ENCODE measurements at places on chromosomes 11 and 22. TPM values are rescaled to one million over a fixed set of nuclear protein-coding genes. Genes with fewer than 3 reads are reported as not detected.
A peak's percentile ranks its signal among the peaks of the same experiment; 100 is the strongest.

The GPR83 gene
- polyA plus RNA-seq: 0.65 TPM

The ISX gene
- polyA plus RNA-seq: 0.05 TPM

The SIK2 gene
- 15.6 TPM for polyA plus RNA-seq

The TEX12 gene
- not detected for polyA plus RNA-seq

DNA sequence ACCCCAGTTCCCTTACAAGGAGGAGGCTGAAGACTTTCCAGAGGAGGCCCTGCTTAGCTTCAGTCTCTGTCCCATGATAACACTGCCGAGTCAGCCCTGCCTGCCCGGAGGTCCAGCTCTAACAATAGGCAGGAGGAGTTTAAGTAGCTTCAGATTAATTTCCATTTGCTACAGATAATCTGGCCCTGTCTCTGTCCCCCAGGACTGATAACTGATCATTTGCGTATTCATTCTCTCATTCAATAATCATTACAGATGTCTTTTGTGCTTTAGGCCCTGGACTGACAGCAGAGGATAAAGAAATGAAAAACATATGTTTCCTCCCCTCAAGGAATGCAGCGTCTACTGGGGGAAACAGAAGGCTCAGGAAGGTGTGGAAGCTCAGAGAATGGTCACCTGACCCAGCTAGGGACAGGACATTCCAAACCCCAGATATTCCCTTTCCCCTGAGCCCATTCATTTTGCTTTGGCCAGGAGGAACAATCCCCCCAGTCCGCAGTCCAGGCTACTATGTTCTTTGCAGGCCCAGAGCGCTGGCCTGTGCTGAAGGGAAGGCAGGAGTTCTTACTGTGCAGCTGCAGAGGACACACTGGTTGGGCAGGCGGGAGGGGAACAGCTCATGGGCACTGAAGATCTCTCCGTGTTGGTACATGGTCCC, 20.8 kb downstream of the CHRDL2 start:
- DNase-seq: no peak

DNA sequence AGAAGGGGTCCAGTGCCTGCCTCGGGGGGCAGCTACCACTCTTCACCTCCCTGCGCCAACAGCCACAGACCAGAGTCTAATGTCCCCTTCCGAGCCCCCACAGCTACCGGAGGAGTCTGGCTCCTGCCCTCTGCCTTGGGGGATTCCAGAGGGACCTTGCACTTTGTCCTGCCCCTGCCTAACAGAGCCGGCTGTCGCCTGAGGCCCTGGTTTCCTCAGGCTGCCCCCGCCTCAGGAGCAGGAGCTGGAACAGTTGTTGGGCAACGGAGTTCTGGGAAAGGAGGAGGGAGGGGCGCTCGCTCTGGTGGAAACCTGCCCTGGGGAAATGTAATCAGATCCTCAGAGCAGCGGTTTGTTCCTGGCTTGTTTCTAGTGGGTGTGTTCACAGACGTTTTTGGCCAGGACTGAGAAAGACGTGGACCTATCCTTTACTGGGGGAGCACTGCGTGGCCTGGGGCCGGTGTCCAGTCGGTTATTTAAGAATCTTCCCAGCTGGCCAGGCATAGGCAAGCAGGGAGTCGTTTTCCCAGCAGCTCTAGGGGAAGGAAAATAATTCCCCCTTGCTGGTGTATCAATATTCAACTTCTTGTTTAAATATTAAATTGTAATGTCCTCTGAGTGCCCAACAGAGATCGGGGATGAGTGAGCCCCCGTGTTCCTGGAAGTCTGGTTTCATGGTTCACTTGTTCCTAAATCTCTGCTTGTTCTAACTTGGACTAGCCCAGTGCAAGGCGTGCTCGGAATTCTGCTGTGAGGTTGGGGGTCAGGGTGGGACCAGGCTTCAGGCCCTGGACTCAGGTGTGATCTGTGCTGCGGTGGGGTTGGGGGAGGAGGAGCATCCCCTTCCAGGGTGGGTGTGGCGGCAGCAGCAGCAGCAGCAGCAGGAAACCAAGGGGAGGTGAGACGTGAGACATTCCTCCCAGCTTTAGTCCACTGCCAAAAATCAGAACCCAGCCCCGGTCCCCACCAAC, 32.1 kb downstream of the A4GALT start:
- DNase-seq: peak; percentile 89

DNA sequence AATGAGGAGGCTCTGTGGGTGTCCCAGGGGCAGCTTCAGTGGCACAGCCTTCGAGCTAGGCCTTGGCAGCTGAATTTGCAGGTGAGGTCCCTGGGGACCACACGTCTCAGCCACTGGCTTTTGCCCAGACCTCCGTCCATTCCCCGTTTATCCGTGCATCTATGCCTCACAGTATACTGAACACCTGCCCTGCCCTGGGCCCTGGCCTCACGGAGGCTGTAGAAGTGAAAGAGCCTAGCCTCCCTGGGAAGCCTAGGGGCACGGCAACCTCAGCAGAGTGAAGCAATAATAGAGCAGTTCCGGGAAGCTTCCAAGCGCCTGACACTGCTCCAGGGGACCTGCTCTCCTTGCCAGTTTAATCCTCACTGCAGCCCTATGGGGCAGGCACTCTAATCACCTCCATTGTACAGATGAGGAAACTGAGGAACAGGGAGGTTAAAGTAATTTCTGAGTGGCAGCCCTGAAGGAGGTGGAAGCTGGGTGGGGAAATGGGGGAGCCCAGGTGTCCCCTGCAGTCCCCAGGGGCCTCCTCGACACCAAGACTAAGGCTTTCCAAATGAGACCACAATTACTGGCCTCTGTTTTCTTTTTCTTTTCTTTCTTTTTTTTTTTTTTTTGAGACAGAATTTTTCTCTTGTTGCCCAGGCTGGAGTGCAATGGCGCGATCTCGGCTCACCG, 2.7 kb upstream of the NFAM1 start:
- no peak for DNase-seq

GRCh38 chr11:71459076-71459766, 6.2 kb downstream of the NADSYN1 start:
- no peak for DNase-seq

GRCh38 chr11:105078283-105078682, 33.1 kb upstream of the CARD16 start:
- no peak for DNase-seq

DNA sequence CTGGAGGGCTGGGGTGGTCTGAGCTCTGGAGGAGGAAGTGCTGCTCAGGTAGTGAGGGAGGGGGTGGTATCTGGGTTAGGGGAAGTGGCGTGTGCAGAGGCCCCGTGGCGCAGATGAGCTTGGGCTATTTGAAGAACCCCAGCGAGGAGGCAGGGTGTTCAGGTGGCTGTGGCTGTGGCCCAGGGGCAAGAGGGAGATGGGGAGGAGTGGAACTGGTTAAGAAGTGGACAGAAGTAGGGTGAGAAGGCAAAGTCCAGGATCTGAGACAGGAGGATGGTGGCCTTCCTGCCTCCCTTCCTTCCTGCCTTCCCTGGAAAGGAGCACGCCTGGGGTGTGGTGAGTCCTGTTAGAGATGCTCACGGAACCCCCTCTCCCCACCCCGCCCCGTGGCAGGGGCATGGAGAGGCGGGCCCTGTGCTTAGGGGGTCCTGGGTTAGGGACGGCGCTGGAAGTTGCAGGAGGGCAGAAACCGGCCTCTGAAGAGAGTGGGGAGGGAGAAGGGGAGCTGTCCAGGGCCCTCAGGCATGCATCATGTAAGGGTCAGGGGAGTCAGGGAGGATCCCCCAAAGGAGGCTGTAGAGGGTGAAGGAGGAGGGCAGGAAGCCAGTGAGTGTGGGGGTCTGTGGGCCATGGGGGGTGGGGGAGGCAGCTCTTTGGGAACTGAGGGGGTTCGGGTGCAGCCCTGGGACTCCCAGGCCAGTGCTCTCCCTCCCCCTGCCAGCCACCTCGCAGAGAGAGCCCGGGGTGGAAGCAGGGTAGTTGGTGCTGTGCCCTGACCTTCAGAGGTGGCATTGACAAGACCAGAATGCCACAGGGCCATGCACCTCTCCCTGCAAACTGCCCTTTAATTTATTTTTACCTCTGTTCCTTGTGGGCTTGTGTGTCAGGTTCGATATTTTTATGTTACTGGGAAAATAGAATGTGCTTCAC, 63.7 kb upstream of the PARVG start:
- DNase-seq: no peak

DNA sequence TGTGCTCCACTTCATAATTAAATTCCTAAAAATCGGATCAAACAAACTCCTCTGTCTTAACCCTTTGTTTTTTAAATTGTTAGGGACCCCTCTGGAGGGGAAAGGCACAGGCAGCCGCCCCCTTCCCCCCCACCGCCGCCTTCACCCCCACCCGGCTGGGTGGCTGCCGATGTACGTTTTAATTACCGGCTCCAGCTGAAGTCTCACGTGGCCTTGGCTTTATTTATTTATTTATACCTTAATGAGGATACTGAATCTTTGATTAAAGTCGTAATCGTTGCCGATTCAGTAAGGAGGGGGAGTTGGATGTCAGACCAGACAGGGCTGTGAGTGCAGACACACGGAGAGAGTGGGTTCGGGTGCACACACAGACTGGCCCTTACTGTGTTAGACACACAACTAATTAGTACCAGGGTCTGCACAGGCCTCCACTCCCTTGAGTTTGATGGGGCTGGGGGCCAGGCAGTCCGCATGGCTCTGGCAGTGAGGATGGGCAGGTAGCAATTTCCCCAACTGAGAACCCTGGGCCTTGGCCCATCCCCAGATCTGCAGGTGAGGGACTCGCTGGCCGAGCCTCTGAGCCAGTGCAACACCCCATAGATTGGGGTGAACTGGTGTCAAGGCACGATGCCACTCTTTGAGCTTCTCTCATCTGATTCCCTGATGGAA, 51.3 kb upstream of the NNMT start:
- no peak for DNase-seq

GRCh38 chr11:126800009-126800408, 200.6 kb downstream of the KIRREL3 start:
- DNase-seq: no peak

DNA sequence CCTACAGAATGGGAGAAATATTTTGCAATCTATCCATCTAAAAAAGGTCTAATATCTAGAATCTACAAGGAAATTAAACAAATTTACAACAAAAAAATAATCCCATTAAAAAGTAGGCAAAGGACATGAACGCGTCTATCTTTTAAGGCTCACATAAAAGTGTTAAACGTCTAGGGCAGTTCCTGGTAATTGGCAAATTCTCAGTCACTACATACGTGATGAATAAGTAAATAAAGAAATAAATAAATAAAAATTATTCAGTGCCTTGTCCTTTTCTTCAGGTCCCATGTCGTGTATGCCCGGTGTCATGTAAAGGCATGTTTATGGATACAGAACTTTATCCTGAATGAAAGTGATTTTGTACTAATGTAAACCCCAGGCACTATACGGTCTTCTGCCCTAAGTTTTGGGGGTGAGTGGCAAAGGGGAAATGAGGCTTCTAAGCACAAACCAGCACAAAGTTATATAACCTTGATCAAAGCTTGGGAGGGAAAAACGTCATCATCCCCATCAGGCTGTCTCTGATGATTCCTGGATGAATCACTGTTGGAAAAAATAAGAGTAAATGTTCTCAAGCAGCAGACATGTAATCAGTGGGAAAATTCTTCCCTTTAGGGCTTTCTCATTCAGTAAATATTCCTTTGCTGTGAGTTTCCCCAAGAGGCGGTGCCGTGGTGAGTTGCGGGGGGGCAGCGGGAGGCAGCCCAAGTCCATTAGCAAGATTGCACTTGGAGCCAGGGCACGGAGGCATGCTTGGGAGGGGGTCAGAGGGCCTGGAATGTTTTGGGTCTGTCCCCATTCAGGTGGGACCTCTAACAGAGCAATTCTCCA, 30.4 kb upstream of the MICAL2 start:
- no peak for DNase-seq

GRCh38 chr22:47110817-47111443, 348.5 kb downstream of the TBC1D22A start:
- DNase-seq: no peak

GRCh38 chr11:41056892-41057569, 402.4 kb downstream of the LRRC4C start:
- DNase-seq: no peak

GRCh38 chr11:65852508-65853245, 5.3 kb downstream of the CFL1 start:
- DNase-seq: no peak

DNA sequence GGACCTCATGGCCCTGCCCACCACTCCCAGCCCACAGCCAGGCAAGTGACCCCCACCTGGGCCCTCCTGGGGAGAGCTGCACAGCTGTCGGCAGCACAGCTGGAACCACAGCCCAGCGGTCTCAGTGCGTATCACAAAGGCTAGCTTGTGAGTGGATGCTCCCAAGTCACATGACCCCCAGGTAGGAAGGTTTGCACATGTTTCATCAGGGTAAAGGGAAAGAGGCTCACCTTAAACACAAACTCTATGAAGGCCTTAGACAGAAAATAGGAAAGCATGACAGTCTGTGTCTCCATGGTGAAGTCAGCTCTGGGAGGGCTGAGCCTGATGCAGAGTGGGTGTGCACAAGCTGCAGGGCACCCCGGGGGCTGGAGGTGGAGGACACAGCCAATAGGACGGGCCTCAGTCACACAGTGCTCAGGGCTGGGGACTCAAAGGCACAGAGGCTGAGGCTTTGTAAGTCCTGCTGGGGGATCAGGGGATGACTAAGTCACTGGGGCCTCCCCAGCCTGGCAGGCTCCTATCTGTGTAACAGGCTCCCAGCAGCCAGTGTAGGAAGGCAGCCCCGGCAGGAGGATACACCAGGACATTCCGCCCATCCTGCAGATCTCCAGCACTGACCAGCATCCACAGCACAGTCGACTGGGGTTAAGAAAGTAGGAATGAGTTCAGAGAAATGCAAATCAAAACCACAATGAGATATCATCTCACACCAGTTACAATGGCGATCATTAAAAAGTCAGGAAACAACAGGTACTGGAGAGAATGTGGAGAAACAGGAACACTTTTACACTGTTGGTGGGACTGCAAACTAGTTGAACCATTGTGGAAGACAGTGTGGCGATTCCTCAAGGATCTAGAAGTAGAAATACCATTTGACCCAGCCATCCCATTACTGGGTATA, 22.0 kb downstream of the CELSR1 start:
- DNase-seq: no peak

- no peak for DNase-seq
These were observed 29.4 kb upstream of the NAV2 start for GRCh38 chr11:19683141-19683805.

GRCh38 chr22:17257121-17258001, 38.1 kb upstream of the ADA2 start:
- DNase-seq: no peak

- no peak for DNase-seq
These were observed 596.4 kb upstream of the B3GAT1 start for GRCh38 chr11:135008412-135008811.

- no peak for DNase-seq
These were observed 4.0 kb downstream of the CCDC90B start for GRCh38 chr11:83282084-83282716.

GRCh38 chr11:92830377-92831155, 138.9 kb upstream of the MTNR1B start:
- no peak for DNase-seq
